ENCODE measurements at places on chromosomes 11 and 22. TPM values are rescaled to one million over a fixed set of nuclear protein-coding genes. Genes with fewer than 3 reads are reported as not detected.

SLC22A12 gene
- total RNA-seq, result not detected

TIMP3 gene
- total RNA-seq, result 5.0 TPM

DNA sequence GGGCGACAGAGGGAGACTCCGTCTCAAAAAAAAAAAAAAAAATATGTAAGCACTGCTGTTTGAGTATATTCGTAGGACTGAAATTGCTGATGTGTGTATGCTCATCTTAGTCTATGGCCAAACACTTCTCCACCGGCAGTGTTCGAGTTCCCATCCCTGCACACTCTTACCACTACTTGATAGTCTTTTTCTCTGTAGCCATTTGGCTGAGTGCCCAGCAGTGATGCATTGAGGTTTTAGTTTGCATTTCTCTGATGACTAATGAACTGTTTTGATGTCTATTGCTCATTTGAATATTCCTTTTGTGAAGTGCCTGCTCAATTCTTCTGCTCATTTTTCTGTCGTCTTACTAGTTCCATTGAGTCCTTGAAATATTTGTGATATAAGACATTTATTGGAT is 1.9 kb downstream of the TIRAP start:
- no peak for DNase-seq

DNA sequence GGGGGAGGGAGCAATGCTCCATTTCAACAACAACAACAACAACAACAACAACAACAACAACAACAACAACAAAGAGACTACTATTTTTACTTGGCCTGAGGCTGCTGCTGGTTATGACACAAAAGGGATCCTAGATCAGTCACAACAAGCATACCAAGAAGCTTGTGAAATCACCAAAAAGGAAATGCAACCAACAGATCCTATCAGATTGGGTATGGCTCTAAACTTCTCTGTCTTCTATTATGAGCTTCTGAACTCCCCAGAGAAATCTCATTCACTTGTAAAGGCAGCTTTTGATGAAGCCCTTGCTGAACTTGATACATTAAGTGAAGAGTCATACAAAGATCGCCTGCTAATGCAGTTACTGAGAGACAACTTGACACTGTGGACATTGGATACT is 10.5 kb upstream of the MS4A2 start:
- no peak for DNase-seq

- DNase-seq, result no peak
Measured at GRCh38 chr11:114252767-114253166, 43.4 kb upstream of the NNMT start.

OR51B4 gene
- not detected for total RNA-seq

DNA sequence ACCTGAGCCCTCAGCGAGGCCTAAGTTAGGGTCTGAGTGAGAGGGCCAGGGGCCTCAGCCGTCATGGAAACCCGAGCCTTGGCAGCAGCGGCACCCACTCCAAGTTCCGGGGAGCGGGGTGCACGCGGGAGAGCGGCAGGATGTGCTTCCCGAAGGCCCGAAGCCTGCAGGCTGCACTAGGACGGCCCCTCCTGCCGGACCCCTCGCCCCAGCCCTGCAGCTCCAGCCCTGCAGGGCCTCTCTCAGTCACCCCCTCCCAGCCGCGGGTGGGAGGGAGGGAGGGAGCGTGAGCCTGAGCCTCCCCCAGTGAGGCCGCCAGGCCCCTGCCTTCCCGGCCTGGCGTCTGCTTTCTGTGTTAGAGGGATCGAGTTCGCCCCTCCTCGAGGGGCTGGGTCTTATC is 22.6 kb downstream of the MRPL23 start:
- DNase-seq, result no peak

- DNase-seq, result peak; percentile 84
Measured at GRCh38 chr11:122882857-122883645, 492 bp downstream of the JHY start.

EP300 gene
- total RNA-seq, result 32.8 TPM

DNA sequence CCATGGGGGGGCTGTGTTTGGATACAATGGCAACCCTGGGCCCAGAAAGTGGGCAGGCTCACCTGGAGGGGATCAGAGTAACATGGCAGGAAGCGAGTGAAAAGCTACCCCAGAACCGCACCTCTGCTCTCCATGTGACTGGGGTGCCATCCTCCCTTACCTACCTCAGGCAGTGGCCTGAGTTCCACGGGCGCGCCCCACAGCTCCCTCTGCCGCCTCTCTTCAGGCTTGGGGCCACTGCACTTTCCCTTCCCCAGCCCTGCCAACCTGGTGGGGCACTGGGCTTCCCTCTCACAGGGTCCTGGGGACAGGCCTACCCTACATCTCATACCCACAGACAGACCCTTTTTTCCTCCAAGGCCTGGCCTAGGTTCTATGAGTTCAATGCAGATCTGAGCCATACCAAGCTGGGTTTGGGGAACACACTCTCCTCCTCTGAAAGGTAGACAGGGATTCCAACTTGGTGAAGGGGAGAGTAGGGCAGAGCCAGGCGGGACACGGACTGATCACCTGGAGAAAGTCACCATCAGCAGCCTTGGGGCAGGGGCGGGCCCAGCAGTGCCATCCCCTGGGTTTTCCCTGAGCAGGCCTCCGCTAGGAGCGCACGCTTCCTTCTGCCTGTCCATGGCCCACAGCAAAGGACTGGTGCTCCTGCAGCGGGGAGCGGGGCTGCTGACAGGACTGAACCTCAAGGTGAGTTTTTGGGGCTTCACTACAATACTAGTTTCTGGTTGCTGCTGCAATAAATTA is 7.1 kb downstream of the GALR3 start:
- DNase-seq, result peak; percentile 54

BRSK2 gene
- 23.6 TPM for total RNA-seq

DNA sequence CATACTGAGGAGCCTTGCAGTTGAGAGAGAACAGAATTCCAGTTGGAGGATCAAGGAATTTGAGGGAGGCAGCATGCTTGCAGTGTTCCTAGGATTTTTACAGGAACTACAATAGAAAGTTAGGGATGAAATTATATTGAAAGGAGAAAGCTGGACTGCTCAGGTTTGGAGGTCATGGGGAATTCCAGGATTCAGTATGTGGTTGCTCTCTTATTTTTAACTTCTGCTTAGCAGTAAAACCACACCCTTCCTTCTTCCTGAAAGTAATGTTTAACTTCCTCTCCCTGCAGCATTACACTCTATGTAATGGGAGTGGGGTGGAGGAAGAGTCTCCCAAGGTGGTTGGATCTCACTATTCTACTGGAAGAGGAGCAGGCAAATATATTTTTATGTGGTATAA is 31.3 kb downstream of the CTNND1 start:
- no peak for DNase-seq

GRCh38 chr11:76649011-76649410 is 21.5 kb downstream of the LRRC32 start:
- DNase-seq, result no peak

- DNase-seq, result no peak
Measured at GRCh38 chr11:100855466-100856067, 168.5 kb downstream of the ARHGAP42 start.

GRCh38 chr11:66473167-66473566 is 6.5 kb downstream of the PELI3 start:
- DNase-seq, result no peak

DNA sequence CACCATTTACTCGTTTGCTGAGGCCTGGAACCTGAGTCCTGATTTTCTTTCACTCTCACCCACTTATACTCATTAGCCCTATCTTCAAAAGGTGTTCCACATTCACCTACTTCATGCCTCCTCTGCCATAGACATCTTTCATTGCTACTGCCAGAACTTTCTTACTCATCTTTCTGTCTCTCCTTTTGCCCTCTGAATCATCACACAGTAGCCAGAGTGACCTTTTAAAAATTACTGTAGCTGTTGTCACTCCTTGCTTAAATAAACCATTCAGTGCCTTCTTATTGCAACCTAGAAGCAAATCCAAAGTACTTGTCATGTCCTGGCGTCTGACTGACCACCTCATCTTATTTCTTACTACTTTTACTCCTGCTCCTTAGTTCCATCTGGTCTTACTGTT is 38.2 kb downstream of the ATXN10 start:
- no peak for DNase-seq

DNA sequence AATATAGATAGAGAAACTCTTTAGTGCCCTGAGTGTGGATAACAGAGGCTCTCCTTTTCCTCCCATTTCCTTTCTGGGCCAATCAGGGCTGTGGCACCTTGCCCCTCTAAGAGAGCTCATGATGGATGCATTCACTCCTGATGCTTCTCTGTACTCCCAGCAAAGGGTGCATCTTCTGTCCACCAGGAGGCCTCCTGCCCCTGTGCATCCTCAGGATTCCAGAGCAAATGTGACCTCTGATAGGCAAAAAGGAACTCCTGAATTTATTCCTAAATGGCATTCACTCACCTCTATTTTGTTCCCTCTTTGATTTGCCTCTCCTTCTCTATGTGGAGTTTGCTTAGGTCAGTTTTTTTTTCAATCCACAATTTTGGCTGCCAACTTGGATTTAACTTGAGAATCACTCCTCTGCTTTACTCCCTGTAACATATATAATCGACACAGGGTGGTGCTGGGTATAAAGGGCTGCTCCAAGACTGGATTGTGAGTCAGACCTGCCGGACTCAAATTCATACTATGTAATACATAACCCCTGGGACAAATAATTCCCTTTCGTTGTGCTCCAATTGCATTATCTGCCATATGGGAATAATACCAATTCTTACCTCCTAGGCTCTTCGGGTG is 1.1 kb upstream of the MRGPRX4 start:
- DNase-seq, result peak; percentile 66

DNA sequence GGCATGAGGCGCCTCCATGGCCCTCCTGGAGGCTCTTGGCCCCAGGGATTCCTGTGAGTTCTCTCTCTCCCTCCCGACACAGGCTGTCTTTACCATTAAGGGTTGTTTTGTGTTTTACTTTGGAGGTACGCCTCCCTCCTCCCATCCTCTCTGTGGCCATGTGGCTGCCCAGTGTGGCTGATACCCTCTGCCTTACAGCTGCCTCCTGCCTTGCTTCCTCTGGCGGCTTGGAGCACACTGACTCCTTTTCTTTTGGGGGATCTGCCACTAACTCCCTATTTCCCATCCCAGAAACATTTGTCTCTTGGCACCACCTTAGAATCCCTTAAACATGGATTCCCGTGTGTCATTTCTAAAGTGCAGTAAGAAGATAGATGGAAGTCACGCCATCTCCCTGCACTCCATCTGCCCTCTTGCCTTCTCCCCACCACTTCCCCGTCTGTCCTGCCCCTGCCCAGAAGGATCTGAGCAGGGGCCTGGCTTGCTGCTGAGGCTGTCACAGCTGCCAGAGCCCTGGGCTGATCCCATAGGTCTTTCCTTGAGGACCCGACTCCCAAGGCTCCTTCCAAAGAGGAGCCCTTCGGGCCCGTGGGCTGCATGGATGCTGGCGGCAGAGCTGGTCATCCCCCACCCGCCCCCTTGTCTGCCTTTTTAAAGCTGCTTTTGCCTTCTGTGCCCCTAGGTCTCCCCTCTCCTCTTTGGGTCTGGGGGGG is 15.1 kb upstream of the ACR start:
- DNase-seq, result no peak

DNA sequence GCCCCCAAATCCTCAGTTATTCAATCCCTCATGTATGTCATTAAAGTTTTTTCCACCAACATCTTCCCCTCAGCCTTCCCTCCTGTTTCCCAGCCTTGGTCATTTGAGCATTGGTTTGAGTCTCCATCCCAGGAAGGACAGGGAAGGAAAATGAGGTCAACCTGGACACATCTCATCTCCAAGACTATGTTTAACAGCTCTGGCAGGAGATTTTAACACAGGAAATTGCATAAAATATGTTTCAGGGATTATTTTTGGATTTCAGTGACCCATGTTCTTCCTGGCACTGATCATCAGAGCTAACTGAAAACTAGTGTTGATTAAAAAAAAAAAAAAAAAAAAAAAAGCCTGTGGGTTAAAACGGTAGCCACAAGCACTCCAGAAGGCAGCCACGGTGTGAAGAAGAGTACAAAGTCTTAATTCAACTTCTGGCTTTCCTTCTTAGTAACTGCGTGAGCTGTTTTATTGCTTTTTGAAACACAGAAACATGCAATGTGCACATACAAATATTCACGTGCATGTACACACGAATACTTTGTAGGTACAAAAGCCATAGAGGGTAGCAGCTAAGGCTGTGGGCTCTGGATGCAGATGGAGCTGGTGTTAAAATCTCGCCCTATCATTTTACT is 164.4 kb upstream of the DDI1 start:
- no peak for DNase-seq

DNA sequence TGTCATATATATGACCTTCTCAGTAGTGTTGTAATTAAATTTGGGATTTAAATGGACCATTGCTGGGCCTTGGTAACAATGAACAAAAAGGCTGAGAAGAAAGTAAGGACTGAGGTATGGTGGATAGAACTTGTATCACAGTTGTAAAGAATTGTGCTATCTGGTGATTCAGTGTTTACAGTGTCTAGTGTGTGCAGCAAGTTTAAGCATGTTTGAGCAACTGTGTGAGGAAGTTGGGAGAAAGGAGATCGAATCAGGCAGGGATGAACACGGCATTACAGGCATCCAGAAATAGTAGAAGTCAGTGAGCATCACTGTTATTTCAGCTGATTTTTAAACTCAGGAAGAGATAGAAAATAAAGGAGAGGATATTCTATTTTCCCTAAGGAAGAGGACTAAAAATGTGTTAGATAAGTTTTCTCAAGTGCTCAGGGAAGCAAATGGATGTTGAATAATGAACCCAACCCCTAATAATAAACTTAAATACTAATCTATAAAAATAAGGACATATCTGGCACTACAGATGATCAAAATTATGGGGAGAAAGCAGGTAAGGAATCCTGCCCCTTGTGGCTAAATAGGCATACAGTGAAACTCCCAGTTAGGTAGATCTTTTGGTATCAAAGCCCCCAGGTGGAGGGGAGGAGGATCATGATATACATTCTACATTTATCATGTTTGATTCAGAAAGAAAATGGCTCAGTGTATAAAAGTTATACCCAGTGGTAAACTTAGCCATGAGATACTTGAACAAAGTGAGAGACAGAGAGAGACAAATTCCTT is 361.0 kb upstream of the ANO3 start:
- no peak for DNase-seq

NRIP3 gene
- total RNA-seq, result 1.9 TPM

- no peak for DNase-seq
Measured at GRCh38 chr11:8613036-8613435, 19.0 kb upstream of the STK33 start.

- DNase-seq, result no peak
Measured at GRCh38 chr11:7520981-7521487, 7.2 kb downstream of the PPFIBP2 start.

LIMK2 gene
- total RNA-seq, result 24.2 TPM

GRCh38 chr11:72446929-72447769 is 12.8 kb upstream of the CLPB start:
- DNase-seq, result peak; percentile 75

OLFML1 gene
- total RNA-seq, result not detected

DNA sequence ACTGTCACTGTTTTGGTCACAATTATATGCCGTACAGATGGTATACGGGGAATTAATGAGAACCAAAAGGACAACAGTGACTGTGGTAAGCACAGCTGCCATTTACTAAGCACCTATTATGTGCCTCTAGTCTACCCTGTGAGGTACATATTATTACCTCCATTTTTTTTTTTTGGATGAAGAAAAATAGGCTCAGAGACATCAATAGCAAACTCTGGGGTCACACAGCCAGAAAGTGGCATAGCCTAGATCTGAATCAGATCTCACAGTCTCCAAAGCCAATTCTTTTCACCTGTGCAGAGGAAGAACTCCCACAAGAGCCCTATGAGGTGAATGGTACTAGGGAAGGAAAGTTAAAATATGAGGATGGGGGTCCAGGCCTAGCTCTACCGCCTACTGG is 68.9 kb downstream of the USP35 start:
- DNase-seq, result no peak

GRCh38 chr22:32318361-32318760 is 39.3 kb upstream of the RFPL3 start:
- no peak for DNase-seq

All from H7 (cell line).